GOT3 (cell line): ENCODE measurements at places on chromosomes 1 and 21.

DNA sequence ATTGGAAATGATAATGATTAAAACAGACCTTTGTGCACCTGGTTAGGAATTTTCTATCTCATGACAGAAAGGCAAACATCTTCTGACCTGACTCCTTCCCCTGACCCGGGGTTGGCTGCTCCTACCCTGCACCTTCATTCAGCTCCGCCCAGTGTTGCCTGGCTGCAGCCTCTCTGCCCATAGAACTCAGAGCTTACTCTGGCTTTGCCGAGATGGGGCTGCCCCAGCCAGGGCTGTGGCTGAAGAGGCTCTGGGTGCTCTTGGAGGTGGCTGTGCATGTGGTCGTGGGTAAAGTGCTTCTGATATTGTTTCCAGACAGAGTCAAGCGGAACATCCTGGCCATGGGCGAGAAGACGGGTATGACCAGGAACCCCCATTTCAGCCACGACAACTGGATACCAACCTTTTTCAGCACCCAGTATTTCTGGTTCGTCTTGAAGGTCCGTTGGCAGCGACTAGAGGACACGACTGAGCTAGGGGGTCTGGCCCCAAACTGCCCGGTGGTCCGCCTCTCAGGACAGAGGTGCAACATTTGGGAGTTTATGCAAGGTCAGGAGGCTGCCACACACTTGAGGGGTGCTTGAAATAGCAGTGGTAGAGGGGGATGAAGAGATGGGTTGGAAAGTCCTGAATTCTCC lies at the start of gene DIO1:
Gene DIO1, plus strand, starts transcription at position 189 of the 638 bp plus-strand sequence. Its CDS starts 24 bp downstream, at position 213.
- no peak for DNase-seq

DNA sequence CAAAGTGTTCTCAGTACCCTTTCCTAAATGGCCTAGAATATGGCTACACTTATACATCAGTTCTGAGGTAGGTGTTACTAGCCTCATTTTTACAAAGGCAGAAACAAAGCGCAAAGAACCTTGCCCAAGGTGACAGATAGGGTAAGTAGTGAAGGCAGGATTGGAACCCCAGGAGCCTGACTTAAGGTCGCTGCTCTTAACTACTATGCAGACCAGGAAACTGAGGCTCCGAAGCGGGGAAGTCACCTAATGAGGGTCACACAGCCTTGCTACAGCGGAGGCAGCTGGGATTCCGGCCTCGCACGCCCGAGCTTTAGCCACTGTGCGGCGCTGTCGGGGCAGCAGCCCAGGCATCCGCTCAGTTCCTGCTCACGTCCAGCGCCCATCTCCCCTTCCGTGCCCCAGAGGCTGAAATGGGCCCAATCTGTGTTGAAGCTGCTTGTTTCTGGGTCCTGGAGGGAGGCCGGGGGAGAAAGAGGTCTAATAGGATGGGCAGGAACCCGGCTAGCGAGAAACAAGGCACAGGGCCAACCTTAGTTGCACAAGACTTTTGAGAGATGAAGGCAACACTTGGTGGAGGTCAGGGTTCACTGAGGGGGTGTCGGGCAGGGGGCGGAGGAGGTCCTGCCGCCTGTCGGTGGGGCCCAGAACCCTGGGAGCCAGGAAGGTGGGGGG lies 1.4 kb upstream of the FOXD2 start:
- peak; percentile 41 for DNase-seq

DNA sequence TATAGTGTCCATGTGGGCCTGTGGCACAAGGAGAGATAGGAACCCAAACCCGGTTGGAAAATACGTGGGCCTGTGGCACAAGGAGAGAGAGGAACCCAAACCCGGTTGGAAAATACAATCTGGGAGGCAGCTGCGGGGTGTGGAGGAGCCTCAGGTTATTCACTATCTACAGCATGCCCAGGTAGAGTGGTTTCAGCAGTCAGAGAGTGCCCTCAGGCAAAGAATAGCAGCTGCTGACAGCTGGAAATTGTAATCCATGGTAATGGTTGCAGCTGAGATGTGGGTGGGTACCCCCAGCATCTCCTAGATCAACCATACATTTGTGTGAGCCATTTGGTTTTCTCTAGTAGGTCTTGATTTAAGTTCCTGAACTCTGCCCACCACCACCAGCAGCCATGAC lies 25.8 kb upstream of the MGST3 start:
- DNase-seq: no peak

DNA sequence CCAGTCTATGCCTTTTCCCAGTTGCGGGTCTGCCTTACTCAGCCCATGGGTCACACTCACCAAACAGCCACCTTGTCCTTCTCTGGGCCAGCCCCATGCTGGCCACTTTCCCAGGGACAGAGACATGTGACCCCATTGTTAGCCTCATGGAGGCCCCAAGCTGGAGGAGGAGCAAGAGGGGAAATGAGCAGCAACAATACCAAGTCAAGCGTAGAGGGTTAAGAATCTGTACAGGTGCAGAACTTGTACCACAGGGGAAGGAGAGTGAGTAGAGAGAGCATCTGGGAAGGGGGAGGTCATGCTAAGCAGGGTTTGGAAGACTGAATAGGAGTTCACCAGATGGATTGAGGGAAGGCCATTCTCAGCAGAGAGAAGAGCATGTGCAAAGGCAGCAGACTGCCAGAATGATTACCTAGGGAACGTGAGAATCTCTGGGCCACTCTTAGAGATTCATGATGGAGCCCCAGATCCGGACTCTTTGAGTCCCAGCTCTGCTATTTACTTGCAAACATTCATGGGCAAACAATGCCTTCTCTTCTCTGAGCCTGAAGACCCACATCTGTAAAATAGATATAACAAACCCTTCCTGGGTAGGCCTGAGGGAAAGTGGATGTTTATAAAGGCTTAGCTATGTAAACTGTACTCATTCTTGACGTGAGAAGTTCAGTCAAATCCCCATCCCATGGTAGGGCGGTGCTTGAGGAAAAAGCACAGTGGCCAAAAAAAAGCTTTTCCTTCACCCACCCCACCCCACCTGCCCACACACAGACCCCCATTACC lies 2.8 kb upstream of the SLC2A1 start:
- no peak for DNase-seq

GRCh38 chr1:11530731-11531311 lies 51.9 kb downstream of the DISP3 start:
- no peak for DNase-seq

DNA sequence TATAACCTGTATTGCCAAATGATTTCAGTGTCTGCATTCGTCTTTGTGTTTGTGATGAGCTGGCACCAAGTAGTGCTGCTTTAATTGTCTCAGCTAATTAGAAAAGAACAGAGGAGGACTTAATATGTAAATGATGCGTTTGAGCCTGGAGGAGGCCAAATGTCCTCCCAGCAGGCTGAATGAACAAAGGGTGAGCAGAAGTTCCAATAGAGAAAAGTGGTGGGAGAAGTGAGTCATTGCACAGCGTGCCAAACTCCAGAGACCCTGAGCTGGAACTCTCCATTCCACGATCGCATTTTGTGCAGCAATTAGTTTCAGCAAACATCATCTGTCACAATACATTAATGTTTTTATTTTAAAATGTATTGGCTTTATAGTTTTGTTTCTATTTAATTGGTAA lies 17.9 kb downstream of the ETV3L start:
- no peak for DNase-seq

DNA sequence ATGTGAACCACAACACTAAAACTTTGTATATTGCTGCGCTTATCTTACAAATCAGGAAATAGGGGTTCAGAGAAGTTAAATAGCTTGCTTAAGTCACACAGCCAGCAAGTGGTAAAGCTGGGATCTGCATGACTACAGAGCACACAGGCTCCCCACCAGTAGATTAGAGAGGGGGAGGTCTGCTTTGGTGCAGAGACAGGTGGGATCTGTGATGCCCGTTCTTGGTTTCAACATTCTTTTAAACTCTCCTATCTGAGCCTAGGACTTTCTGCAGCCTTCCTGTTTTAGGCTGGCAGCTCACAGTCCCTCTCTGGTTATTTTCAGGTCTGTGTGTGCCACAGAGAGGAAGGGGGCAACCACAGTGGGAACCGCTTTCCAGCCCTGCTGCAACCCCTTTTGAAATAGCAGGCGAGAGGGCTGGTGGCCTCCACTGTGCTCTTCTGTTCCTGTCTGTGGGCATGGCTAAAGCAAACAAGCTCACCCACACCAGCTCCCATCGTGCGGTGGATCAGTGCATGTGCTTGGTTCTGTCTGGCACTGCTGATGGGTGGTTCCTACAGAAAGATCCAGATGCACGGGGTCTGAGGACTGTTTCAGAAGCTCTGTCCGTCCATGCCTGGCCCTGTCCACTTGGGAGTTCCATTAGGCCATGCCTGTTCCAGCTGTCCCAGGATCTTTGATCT lies 1.7 kb upstream of the IL6R start:
- DNase-seq: no peak
